Omental fat pad (tissue), 4 donors: ENCODE measurements at places on chromosomes 5 and 9.

DNA sequence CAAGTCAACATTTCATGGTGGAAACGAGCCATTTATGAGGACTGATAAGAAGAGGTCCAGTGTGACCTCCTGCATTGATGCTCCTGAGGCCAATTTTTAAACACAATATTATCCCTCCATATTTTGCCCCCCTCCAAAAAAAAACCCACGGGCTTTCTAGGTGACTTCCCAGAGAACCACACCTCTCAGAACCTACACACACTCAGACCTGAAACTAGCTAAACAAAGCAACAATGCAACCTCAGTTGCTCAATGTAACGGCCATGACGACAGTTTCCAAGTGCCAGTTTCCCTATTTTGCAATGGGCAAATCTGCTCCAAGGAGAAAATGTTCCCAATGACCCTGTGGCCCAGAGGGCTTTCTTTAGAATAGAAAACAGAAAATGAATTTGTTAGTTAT, 3.5 kb downstream of the NRG2 start:
- DNase-seq: no peak

DNA sequence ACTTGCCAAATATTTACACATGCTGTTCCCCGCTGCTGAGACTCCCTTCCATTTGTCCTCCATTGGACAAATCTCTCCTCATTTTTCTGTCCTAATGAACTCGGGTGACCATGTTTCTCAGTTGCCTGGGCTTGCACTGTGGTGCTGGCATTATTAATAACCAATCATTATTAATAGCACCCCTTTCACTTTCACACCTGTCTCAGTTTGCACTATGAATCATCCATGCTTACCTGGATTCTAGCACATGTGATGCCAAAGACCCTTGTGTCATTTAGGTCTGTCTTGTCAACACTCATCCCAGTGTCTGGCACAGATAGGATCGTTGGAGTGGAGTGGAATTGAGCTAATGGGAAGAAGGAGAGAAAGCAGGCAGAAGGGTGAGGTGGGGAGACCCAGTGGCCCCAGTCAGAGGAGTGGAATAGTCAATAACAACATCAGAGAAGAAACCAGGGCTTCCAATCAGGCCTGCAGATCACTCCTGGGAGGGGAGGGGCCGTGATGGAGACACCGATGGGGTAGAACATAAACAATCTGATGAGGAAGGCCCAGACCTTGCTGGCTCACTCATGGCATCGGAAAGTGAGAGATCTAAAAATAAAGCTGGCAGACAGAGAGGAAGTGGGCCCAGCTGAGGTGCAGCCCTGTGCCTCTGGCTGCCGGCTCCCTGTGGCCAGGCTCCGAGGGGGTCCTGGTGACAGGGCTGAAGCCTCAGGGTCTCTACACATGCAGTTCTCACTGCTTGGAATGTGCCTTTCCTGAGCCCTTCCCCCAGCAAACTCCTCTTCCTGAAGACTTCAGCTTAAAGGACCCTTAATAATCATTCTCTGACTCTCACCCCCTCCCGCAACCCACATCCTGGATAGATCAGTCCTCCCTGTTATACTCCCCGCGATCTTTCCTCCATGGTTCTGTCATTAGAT, 33.5 kb upstream of the CRB2 start:
- DNase-seq: no peak

DNA sequence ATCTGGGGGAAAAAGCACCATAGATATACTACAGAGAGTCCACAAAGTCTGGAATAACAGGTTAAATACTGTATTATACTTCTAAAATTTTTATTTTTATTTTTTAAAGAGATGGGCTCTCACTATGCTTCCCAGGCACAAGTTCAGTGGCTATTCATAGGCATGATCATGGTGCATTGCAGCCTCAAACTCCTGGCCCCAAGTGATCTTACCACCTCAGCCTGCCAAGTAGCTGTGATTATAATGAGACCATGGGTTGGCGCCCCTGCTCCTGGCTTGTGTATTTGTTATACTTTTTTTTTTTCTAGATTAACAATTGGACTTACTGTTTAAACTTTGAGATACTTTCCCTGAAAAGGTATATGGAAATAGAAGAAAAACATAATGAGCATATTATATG, 25.9 kb downstream of the ERBIN start:
- DNase-seq: no peak

- DNase-seq: no peak
Measured at GRCh38 chr5:109186759-109187158, 223.0 kb downstream of the PJA2 start.

- DNase-seq: no peak
Measured at GRCh38 chr5:171270136-171270535, 38.9 kb upstream of the TLX3 start.

GRCh38 chr9:132018957-132019405, 60.7 kb downstream of the MED27 start:
- DNase-seq: no peak

DNA sequence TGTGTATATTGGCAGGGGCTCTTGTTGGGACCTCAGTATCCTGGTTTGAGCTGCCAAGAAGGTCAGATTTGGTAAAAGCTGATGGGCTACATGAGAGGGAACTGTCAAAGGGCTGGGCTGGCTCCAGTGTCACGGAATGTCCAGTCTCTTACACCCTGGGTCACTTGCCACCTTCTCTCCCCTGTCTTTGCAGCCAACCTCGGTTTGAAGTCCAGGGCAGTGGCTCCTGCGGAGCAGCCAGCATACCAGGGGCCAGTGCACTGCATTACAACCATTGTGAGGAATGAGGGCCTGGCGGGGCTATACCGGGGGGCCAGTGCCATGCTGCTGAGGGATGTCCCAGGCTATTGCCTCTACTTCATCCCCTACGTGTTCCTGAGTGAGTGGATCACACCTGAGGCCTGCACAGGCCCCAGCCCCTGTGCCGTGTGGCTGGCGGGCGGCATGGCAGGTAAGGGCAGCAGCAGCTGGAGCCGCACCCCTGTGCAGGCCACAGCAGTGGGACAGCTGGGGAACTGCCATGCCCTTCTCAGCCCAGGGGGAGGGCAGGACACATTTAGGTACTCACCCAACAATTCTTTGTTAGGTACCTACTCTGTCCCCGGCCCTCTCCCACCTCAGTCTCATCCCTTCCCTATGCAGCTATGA, 24.2 kb downstream of the IL9 start:
- DNase-seq: no peak

DNA sequence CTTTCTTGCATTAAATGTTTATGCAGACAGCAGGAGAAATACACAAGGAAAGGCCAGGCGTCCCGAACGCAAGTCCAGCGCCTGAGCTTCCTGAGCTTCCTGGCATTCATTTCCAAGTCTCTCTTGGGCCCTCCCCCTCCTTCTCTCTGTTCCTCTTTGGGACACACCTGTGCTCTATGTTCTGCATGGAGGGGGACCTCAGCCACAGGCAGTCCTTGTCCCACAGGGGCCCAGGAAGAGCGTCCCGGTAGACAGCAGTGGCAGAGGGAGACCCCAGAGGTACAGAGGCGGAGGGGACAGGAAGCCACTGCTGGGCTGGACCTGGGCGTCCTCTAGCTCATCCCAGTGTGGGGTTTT, 221.3 kb downstream of the C9orf50 start:
- no peak for DNase-seq

DNA sequence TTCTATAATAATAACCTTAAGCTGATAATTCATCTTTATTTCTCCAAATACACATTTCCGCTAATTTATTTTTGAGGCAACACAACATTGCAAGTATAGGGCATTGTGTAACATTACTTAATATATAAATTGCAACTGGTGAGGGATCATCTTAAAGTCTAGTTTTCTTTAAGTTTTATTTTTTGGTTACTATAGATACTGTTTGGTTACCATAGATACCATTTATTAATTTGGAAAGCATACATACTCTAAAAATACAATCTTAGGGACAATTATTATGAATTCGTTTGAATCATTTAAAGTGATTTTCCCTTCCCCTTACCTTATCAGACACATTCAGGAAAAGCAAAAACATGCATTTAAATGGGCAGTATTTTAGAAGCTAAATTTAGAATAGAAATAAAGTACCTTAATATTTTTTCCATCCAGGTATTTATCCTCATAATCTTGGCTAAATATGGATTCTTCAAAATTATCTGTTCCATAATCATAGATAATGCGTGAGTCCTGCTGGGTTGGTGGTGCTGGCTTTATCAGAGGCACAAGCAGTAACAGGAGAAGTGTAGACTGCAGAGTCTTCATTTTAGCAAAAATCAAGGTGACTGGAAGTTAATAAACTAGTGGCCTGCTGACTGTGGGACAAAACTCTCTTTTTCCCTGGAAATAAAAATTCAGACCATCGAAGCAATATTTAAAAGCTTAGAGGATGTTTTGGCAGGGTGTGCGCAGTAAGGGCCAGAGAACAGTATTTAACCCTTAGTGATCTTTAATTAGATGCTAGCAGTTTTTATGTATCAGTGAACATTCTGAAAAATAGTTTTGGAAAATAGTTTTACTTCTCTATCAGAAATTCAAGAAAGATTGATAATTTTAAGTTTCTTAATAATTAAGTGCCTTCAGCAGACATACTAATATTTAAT, 1.3 kb downstream of the OGN start:
- DNase-seq: no peak

DNA sequence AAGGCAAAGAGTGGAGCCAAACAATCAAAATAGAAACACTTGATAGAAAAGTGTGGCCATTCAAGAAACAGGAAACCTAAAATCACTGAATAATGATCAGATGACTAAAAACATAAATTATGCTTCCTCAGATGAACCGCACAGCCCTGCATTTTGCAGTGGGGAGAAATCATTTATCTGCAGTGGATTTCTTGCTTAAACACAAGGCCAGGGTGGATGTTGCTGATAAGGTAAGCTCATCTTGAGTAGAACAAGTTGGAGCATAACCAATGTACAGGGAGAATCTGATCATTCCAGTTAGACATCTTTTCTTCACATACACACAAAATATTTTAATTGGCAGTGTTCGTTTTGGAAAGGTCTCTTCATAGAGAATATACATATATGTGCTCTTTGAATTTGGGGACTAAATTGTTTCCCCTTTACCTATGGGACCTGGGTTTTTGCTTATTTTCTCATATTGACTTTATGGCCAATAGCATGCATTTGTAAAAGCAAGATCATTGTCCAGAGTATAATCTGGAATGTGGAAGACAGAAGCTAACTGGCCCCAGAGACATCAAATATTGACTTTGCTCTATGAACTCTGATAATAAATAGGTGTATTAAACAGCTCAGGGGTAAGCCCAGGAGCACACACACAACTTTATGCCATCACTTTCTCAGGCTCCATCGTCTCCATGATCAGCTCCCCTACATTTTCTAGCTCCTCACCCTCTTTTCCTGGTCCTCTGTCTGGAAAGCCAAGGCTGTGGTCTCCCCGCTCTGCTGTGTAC, 9.1 kb downstream of the ANKDD1B start:
- no peak for DNase-seq

GRCh38 chr5:141747152-141748141, 65.4 kb upstream of the ARAP3 start:
- DNase-seq: no peak

DNA sequence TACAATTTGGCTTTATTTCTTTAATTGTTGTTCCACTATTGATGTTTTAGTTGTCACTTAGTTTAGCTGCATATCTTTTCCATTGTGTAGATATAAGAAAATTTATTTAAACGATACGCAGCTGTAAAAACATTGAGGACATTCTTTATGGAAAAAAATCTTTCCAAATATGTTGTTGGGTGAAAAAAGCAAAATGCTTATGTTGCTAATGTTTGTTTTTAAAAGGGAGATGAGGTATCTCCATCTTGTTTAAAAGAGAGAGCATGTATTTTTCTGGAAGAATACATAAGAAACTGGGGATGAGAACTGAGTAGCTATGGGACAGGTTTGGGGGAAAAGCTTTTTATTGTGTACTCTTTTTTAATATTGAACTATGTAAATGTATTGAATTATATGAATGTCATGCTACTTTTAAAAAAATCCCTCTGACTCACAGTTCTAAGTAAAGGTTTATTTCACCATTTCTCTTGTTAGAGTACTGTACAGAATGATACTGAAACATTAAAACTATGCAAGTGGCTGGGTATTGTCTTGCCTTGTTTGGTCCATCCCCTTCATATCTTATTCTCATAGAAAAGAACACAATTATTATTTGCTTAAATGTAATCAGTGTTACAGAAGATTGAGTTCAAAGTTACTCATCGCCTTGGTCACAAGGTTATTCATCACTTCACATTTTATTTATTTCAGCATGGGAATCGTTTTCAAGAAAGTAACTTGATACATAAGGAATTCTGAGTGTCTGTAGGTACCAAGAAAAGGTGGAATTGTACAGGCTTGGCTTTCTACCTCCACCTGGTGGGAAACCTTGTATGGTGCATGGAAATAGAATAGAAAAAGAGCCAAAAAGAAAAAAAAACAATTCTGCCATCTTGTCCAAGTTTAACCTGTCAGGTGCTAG, 85.8 kb downstream of the RIC1 start:
- DNase-seq: no peak

DNA sequence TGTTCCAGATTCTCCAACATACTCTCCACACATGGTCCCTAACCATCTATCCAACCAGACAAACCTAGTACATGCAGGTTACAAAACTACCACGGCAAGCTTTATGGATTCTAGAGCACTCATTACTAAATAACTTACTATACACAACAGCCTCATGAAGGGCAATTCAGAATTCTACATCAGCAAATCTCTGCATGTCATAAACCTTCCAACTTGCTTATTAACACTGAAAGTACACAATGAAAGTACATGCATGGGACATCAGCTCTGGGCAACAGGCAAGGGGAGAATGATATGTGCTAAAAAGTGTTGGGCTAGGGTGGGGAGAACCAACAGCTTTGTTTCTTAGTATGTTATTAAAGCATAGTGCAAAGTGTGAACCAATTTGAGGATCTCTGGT, 70.4 kb downstream of the TLE1 start:
- DNase-seq: no peak

DNA sequence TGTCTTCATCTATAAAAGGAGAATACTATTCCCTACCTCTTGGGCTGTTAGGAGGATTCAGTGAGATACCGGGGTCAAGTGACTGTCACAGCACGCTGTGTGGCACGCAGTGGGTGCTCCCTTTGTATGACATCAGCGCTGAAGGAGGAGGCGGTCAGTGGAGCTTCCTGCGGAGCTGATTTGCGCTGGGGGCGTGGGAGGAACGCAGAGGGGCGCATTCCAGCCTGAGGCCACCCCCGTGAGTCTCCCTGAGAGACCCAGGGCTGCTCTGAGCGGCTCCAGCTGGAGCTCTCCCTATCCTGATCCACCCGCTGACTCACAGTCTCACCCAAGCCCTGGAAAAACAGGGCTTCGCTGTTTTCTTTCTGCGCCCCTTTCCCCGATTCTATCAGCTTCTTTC, 24.3 kb upstream of the NEURL1B start:
- no peak for DNase-seq

DNA sequence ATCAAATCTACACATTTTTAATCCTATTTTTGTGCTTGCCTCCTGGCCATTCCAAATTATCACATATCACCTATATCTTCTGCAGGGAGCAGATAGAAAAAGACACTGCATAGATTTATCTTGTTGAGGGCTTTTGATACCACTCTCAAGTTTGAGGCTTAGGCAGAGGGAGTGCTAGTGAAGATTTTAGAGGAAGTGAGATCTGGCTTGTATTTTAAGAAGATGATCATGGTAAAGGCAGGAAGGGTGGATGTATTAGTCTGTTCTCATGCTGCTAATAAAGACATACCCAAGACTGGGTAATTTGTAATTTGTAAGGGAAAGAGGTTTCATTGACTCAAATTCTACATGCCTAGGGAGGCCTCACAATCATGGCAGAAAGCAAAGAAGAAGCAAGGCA, 220.9 kb upstream of the TUT7 start:
- no peak for DNase-seq

GRCh38 chr5:88502179-88503040, 233.8 kb upstream of the TMEM161B start:
- DNase-seq: no peak
